Fibroblast of skin of right biceps (primary cell): ENCODE measurements at places on chromosomes 2 and 18.

- DNase-seq = peak; percentile 97
These were observed 363.5 kb upstream of the TNP1 start for GRCh38 chr2:217223222-217223930.

DNA sequence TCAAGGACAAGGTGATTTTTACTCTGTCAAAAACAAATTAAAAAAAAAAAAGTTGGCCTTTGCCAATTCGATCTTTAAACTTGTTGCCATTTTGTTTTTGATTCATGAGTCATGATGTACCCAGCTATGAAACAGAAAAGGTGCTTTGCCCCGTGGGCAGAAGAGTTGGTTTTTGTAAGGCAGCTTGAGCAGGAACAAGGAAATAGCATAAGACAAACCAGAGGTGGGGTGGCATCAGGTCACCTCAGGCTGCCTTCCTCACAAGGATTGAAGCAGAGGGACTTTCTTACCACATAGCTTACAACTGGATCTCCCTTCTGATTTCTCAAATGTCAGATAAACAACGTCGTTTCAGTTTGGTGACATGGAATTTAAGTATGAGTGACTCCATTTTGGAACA, 123.8 kb downstream of the ARL4C start:
- DNase-seq = no peak

DNA sequence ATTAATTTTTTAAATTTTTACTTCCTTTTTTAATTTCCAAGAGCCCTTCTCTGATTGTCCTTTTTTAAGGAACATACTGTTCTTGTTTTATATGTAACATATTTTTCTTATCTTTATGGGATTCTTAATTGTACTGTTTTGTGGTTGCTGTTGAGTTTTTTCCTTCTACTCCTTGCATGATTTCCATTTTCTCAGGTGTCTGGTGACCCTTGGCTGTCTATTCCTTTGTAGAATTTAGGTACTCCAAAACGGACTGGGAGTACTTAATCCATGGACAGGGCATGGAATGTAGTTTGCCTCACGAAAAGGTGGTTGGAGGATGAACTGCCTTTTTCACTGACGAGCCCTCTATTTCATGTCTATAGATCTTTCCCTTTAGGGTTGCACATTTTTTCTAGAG, 26.6 kb downstream of the TWSG1 start:
- no peak for DNase-seq

DNA sequence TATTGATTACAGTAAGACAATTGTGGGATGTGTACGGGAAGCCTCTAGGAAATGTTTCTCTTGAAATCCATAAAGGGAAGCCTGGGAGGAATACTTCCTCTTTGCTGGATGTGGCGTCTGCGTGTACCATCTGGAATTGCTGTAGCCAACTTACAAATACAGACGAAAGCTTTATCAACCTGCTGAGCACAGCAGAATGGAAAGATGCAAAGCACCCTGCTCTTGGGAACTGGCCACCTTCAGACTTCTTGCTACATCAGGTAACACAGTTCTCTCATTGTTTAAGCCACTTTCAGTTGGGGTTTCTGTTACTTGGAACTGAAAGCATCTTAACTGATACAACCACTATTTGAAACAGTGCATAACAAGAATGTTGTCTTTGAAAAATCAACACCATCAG, 213.8 kb downstream of the HRH4 start:
- DNase-seq = no peak

- no peak for DNase-seq
These were observed 1800.4 kb upstream of the CELF4 start for GRCh38 chr18:39365836-39366485.

- no peak for DNase-seq
These were observed 1096.7 kb upstream of the DDX18 start for GRCh38 chr2:116717832-116718231.

GRCh38 chr2:23426263-23426905, 41.4 kb downstream of the KLHL29 start:
- peak; percentile 76 for DNase-seq

- DNase-seq = peak; percentile 100
These were observed 136.5 kb upstream of the ETAA1 start for GRCh38 chr2:67260343-67261277.

DNA sequence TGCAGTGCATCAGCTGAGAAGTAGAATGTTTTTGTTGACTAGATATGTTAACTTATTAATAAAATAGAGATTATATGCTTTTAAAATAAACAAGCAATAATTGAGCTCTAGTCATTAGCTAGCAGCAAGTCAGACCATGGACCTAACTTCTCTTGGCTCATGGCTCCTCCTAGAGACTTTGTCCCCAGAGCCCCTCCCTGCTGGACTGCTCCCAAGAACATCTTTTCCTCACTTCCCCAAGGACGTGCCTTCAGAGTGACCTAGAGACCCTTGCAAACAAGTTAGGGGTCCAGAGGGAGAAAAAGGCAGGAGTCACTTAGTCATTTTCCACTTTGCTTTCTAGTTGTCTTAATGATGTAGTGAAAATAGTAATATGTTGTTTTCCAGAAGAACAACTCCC, 312.5 kb upstream of the NRP2 start:
- DNase-seq = no peak

DNA sequence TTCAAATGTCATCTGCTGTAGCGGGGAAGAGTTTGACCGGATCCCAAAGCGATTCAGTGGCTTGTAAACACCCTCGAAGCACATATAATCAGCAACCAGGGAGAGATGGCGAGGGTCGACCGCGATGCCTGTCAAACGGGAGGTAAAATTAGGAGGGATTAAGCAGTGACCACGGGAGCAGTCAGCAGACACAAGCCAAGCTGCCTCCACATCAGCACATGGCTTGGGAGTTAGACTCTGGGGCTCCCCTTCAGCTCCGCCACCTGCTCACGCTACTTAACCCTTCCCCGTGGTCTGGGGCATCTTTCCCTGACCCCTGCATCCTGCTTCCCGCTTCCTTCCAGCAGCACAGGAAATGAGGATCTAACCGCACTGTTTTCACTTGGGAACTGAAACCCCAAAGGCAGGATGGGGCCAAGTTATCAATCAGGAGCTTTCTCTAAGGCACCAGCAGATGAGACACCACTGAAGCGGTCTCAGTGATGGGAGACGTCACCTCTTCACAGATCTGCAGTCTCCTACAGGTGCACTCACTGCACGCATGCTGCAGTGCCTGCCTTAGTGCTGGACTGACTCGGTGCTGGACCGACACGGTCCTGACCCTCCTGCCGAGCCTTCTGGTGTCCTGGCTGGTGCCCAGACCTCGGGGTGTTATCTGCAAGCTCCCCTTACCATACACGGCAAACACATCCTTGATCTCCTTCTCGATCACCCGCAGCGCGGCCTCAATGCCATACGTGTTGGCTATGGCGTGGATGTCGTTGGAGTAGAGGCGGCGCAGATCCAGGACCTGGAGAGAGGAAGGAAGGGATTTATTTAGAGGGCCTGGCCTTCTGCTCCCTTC, 77.5 kb downstream of the POLR1A start:
- no peak for DNase-seq

- DNase-seq = peak; percentile 61
These were observed 22.0 kb downstream of the MXD1 start for GRCh38 chr2:69936906-69937305.

GRCh38 chr2:45891719-45892424, 240.4 kb downstream of the PRKCE start:
- no peak for DNase-seq

- DNase-seq = no peak
These were observed 86.0 kb upstream of the MAPK4 start for GRCh38 chr18:50473881-50474280.

DNA sequence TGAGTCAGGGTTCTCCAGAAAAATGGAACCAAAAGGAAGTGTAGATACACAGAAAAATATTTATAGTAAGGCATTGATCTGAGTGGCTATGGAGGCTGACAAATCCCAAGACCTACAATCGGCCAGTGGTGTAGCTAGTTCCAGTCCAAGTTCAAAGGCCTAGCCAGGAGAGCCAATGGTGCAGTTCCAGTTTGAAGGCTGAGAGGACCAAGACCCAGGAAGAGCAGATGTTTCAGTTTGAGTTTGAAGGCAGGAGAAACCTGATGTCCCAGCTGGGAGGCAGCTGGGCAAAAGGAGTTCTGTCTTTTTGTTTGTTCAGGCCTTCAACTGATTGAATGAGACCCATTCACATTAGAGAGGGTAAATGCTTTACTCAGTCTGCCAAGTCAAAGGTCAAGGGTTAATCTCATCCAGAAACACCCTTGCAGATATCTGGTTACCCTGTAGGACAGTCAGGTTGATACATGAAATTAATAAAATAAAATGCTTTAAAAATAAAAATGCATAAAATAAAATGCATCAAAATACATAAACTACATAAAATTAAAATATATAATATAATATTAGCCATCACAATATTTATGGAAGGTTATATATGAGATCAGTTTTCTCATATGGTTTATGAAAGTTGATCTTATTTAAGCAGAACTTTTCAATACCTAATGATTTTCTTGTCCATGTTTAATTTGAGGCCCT, 38.7 kb downstream of the KCNE4 start:
- no peak for DNase-seq
